Activated CD4-positive, CD25-positive, alpha-beta regulatory T cell treated with anti-CD3 and anti-CD28 coated beads, Interleukin-2, amount 50 U/mL, for 24 hours (primary cell): ENCODE measurements at places on chromosomes 12 and 14.

DNA sequence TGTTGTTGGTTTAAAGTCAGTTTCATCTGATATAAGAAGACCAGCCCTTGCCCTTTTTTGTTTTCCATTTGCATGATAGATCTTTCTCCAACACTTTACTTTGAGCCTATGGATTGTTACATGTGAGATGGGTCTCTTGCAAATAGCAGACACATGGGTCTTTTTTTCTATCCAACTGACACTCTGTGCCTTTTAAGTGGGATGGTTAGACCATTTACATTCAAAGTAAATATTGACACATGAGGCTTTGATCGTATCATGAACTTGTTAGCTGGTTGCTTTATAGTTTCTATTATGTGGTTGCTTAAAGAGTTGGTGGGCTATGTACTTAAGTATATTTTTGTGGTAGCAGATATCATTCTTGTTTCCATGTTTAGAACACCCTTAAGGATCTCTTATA lies 213.4 kb upstream of the G2E3 start:
- ATAC-seq: no peak

DNA sequence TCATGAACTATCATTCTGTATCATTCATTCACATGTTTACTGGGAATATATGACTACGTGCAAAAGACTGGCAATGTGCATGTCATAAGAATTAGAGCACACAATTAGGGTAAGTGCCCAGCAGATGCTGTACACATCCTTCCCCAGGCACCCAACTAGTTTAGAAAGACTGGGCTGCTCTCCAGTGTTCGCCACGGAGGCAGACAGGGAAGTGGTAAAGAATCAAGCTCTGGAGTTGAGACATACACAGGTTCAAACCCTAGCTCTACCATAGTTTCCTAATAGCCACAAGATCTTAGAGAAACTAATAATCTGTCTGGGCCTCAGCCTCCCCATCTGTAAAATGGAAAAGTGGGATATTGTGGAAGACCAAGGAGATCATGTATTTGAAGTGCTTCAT lies 6.8 kb downstream of the TMCC3 start:
- no peak for ATAC-seq

- no peak for ATAC-seq
Observed at GRCh38 chr14:104143521-104144452, 5.4 kb downstream of the KIF26A start.

DNA sequence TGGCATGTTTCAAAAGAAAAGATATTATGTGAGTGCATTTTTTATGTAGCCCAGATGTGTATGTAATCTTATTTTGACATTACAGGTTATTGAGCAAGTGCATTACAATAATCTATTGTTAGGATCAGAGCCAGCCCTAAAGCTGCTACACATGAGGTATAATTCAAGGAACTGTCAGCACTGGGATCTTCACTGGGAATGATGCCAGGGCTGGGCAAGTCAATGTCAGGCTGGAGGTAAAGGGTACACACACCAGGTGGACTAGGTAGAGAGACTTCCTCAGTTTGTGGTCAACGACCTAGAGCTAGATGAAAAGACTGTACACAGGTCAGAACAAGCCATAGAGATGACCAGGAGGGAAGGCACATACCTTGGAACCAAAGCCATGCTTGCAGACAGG lies 15.4 kb downstream of the TRIM9 start:
- no peak for ATAC-seq

DNA sequence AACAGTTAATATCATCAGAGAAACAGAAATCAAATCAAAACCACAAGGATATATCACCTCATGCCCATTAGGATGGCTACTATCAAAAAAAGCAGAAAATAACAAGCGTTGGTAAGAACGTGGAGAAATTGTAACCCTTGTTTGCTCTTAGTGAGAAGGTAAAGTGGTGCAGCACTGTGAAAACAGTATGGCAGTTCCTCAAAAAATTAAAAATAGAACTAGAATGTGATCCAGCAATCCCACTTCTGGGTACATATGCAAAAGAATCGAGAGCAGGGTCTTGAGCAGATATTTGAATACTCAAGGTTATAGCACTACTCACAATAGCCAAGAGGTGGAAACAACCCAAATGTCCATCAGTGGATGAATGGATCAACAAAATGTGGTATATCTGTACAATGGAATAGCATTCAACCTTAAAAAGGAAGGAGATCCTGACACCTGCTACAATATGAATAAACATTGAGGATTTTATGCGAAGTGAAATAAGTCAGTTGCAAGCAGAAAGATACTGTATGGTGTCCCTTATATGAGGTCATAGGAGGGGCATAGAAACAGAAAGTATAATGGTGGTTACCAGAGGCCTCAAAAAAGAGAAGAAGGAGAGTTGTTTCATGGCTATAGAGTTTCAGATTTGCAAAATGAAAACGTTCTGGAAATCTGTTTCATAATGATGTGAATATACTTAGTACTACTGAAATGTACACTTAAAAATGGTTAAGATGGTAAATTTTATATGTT lies 131.0 kb upstream of the EEA1 start:
- ATAC-seq: peak; percentile 62

DNA sequence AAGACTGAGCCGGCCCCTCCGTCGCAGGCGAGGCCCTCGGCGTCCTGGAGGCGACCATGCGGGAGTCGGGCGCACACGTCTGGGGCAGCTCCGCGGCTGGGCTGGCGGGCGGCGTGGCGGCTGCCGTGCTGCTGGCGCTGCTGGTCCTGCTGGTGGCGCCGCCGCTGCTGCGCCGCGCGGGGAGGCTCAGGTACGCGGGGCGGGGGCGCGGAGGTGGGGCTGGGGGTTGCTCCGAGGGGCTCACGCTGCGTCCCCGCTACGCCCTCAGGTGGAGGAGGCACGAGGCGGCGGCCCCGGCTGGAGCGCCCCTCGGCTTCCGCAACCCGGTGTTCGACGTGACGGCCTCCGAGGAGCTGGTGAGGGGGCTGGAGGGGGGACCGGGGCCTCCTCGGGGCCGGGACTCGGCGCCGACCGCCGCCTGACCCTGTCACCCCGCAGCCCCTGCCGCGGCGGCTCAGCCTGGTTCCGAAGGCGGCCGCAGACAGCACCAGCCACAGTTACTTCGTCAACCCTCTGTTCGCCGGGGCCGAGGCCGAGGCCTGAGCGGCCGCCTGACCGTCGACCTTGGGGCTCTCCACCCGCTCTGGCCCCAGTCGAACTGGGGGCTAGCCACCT lies 7.8 kb downstream of the AMN start:
- no peak for ATAC-seq

DNA sequence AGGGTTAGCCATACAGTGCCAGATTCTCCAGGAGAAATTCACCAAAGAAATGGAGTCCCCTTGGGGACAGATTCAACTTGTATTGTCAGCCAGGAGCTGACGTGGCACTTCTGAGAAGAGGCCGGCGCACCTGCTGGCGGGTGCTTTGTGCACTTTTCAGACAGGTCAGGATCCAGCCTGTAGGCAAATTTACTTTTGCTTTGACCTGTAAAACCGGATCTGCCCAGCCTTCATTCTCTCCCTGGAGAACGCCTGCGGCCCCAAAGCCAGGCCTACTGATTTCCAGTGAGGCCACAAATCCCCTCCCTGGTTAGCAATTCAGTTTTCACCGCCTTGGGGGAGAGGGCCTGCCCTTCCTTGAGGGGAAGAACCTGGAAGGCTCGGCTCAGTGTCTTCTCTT lies 17.4 kb downstream of the P2RX4 start:
- ATAC-seq: no peak

GRCh38 chr14:51095854-51096823 lies 1.2 kb upstream of the TRIM9 start:
- no peak for ATAC-seq

DNA sequence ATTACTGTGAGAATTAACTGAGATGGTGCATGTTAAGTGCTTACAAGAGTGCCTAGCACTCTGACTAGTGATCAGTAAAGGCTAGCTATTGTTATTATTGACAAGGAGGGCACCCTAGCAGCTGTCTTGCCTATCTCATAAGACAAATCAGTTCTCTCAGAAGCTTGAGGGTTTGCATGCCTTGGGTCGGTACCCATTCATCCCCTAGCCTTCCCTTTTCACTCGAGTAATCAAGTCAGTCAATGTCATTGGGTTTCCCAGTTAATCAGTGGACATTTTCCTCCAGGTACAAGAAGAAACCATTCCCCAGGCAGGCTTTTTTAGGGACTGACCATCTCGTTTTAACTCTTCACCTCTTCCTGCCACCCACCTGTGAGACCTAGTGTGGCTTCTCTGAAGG lies 10.4 kb upstream of the TFCP2 start:
- ATAC-seq: no peak

- no peak for ATAC-seq
Observed at GRCh38 chr12:47894652-47895051, 10.1 kb downstream of the VDR start.

DNA sequence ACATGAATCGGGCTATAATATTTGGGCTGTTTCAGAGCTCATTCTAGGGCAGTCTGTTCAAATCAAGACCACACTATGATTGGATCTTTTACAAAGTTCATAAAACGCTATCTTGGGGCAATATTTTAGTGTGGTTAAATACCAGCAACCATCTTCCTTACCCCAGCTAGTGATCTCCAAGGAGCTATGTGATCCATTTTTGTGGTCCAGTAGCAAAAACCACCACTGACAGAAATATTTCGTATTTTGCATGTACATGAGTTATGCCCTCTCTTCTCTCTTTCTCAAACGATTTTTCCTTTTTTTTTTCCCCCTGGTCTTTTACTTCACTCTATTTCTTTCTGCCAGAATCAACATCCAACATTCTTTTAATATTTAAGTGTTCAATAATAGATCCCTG lies 280.6 kb upstream of the KITLG start:
- ATAC-seq: no peak

DNA sequence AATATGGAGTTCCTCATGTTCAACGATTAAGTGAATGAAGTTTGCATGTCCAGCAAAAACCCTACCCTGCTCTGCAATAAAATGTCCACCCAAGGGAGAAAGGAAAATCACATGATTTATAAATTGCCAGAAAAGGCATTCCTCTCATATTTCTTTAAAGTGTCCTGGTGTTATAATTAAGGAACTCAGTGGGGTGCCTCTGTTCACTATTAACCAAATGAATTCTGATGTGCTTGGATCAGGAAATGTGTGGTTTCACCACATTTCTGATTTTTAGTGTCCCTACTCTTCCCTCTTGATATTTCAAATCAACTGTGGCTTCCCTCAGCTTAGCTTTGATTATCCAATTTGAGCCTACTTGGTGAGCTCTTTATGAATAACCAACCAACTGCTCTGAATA lies 208.1 kb downstream of the PHLDA1 start:
- no peak for ATAC-seq

GRCh38 chr12:9869307-9870161 lies at the start of gene CLEC2B:
TSS of gene CLEC2B (minus strand) at chr12:9869354.
- ATAC-seq: peak; percentile 62

- no peak for ATAC-seq
Observed at GRCh38 chr14:62592877-62593276, 452.4 kb downstream of the KCNH5 start.

DNA sequence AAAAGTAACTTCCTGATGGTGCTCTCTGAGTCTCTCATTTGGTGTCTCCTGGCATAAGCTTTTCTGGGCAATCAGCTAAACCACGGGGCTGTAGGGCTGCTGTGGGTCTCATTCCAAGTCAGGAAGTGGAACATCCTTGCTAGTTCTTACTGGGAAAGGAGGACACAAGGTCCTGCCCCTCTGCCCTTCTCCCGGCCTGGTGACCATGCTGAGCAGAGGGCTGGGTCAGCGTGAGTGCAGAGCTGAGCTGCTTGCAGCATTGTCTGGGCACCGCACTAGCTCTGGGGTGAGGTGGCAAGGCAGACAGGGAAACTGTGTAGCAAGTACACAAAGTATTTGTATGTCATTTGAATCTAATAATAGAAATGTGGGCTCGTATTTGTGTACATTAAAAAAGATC lies 45.0 kb upstream of the ASPG start:
- no peak for ATAC-seq

- ATAC-seq: no peak
Observed at GRCh38 chr12:64624035-64624434, 13.7 kb downstream of the RASSF3 start.

DNA sequence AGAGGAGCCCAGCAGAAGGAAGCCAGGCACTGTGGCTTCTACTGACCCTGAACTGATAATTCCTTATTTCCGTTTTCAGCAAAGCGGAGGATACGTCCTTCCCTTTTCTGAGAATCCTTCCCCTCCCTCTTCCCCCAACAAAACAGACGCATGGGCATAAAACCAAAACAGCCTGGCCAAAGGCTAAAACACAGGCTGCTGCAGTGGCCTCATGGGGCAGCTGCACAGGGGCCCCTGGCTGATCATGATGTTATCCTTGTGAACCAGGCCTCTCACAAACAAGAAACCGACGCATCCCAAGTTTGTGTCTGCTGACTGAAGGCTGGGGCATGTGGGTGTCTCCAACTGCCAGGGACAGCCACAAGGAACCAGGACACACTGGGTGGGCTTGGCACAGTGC lies 23.4 kb upstream of the STON2 start:
- ATAC-seq: no peak

DNA sequence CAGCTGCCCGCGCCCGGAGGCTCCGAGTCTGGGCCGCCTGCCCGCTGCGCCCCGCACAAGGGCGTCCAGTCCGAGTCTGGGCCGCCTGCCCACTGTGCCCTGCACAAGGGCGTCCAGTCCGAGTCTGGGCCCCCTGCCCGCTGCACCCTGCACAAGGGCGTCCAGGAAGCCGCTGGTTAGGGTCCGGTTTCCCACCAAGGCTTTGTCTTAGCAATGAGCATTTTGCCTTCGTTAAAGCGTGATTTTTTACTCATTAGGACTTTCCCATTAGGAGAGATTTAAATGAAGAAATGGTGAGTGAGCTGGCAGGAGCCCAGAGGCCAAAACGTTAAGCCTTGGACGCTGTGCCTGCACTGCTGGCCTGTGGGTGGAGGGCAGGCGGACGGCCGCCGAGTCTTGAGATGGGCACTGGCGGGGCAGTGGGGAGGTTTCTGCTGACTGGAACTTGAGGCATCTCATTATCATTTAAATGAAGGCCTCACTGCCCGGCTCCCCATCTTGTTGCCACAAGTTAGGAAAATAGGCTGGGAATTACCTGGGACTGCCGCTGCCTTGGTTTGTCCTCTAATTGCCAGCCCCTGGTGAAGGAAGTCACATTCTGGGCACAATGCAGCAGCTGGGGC lies 36.0 kb downstream of the FBRSL1 start:
- ATAC-seq: no peak

DNA sequence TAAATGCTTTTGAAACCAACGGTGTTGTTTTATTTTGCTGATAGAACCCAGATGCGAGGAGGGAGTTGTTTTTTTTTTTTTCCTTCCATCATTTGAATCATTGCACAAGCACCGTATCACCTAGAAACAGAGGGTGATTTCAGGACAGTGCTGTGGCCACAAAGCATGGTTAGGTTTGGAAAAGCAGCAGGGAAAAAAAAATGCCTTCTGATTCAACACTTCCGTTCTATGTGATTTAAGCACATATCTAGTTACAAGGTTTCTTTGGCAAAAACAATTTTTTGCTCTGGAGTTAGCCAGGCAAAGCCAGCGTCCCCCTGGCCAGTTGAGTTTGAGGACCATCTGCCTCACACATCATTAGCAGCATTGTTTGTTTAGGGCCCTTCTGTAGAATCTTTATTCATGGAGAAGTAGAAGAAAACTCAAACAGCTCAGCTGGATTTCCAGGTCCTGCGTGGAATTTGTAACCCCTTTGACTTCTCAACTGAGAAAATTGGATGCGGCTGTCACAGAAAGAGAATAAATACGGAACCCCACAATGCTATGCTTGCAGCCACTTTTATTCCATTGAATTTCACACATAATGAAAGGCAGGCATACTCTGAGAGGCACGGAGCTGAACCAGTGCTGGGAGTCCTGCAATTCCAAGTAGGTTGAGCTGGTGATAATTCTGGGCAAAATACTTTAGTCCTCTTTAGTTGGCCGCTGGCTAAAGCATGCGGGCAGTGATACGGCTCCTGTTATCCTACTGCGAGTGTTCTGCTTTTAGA lies 17.0 kb upstream of the WNT5B start:
- no peak for ATAC-seq

- no peak for ATAC-seq
Observed at GRCh38 chr12:57266681-57267080, 15.7 kb upstream of the STAC3 start.
